ENCODE measurements at places on chromosomes 3 and 15.

- DNase-seq, result peak; percentile 16
Measured at GRCh38 chr3:194310060-194310835, 40.9 kb downstream of the CPN2 start.

- DNase-seq, result no peak
Measured at GRCh38 chr15:79455361-79455760, 23.2 kb downstream of the MINAR1 start.

DNA sequence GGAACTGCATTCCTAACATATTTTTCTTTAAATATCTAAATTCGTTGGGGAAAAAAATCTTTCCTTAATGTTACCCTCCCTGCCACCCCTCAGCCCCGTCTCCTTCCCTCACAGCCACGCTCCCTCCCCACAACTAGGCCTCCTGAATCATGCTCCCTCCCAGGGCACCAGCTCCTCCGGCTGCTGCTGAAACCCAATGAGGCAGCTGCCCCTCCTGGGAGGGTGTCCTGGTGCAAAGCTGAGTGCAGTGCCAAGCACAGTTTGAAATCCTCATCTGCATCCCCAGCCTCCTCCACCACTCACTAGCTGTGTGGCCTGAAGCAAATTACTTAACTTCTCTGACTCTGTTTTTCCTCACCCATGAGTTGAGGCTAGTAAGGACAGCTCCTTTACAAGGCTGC lies 2.7 kb upstream of the NR2E3 start:
- DNase-seq, result no peak

DNA sequence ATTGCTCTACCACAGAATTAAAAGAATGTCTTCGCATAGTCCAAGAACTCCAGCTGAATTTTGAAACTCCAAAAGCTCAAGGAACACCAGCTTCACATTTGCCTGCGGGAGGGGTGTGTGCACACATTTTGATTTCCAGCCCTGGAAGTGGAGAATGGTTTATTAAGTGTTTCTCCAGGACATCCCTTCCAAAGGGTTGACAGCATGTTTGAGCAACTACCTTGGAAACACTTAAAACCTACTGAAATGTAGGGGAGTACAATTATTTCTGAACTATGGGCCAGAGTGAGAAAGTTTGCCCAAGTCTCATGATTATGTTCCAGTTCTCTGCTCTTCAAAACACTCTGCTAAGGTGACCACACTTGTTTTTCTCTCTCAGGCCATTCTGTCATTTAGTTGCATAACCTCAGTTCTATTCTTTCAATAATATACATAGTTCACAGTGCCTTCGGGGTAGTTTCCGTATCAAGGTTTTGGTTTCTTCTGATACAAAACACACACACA lies 7.9 kb downstream of the ACP3 start:
- DNase-seq, result no peak

DNA sequence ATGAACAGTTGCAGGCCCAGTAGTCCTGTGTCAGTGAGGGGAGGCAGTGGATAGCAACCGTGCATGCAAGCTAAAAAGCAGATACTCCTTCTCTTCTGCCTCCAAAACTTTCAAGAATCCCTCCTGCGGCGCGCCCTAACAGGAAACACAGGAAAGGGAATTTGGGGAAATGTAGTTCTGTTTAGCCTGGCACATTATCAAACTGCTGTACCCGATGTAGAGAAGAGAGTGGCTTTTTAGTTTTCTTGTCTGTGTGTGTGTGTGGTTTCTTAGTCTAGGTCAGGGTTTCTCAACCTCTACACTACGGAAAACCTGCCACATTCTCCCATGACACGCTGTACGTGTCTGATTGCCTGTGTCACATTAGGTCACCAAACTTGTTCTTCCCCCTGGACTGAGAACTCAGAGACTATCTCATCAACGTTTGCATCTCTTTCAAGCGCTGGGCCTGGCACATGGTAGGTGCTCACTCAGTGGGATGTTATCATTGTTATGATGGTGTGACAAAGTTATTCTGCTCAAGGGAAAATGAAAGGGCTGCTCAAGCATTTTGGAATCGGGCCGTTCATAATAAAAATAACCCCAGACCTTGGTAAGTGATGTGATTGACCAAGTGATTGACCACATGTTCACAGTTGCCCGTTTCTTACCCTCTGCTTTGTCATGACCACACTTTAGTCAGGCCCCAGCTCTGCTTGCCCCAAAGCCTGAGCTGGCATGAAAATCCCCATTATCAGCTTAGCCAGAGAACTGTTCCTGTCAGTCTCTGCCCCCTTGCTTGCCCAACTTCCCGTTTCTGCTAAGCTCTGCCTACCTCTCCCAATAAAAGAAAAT lies 33.2 kb downstream of the TM4SF4 start:
- DNase-seq, result no peak

DNA sequence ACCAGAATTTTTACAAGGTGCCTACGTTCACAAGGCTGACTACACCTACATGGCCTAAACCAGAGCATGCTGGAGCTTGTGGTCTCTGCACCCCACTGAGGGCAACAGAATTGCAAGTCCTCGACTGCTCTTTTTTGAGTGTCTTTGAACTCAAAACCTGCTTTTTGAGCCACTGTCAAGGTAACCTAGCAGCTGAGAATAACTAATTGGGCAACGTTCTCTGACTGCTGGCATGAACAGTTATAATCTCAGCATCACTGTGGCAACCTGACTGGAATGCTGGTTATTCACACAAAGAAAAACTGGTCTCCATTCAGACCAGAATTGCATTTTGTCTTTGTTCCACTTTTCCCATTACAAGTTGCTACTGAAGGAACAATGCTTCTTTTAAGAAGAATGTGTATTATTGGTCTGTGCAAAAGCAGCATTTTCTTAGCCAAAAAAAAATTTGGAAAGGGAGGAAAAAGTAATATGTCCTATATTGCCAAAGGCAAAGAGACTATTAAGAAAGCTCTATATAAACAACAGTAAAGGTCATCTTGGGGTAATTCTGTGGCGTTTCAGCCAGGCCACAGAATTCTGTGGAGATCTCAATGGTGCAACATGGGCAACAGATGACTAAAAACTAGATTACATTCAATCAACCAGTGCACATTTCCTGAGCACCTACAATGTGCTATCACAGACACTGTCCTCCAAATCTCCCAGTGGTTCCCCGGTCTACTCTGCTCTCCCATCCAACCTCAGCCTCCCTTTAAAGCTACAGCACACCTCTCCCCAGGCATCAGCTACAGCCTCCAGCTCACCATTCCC lies 76.8 kb downstream of the TNIK start:
- DNase-seq, result no peak

GRCh38 chr15:80915472-80915871 lies 74.1 kb downstream of the MESD start:
- no peak for DNase-seq

GRCh38 chr3:15667484-15667883 lies 65.9 kb downstream of the BTD start:
- no peak for DNase-seq

DNA sequence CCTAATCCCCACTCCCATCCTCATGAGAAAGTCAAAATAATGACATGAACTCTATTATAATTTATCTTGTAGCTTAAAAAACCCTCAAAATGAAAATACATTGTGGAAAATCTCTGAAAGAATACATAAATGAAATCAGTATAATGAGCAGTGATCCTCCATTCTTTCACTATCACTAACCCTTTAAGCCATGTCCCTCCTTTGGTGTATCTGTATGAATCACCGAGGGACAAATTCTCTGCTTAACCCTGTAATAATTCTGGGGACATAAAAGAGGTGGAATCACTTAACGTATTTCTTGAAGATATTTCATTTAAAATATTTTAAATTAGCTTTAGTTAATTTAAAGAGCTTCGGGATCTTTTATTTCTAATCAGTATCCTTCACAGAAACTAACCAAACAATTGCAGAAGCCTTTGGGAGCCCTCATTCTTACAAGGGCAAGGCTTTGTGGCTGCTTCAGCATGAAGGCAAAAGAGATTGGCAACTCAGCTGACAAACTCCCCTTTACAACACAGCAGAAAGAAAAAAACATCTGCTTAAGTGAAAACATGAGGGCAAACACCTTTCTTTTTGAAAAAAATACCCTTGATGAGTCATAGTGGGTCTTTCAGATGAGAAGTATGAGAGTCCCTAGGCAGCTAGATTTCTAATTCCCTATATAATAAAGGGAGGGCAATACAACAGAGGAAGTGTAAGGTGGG lies 44.0 kb upstream of the ALCAM start:
- no peak for DNase-seq

- DNase-seq, result peak; percentile 30
Measured at GRCh38 chr3:48408823-48409281, 21.0 kb downstream of the PLXNB1 start.

DNA sequence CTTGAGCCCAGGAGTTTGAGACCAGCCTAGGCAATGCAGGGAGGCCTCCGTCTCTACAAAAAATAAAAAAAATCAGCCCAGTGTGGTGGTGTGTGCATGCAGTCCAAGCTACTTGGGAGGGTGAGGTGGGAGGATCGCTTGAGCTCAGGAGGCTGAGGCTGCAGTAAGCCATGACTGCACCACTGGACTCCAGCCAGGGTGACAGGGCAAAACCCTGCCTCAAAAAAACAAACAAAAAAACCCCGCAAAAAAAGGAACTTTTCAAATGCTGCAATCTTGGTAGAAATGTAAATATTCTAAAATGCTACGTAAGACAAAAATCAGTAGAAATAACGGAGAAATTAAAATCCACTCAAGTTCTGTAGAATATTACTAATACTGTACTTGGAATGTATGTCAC lies 108.1 kb upstream of the MELTF start:
- no peak for DNase-seq

GRCh38 chr3:165378761-165379160 lies 182.6 kb upstream of the SLITRK3 start:
- no peak for DNase-seq

- no peak for DNase-seq
Measured at GRCh38 chr15:59532770-59533379, 78.7 kb upstream of the GCNT3 start.

- no peak for DNase-seq
Measured at GRCh38 chr3:148162132-148162531, 535.6 kb upstream of the AGTR1 start.

GRCh38 chr15:73991260-73991659 lies 835 bp downstream of the STOML1 start:
- no peak for DNase-seq

DNA sequence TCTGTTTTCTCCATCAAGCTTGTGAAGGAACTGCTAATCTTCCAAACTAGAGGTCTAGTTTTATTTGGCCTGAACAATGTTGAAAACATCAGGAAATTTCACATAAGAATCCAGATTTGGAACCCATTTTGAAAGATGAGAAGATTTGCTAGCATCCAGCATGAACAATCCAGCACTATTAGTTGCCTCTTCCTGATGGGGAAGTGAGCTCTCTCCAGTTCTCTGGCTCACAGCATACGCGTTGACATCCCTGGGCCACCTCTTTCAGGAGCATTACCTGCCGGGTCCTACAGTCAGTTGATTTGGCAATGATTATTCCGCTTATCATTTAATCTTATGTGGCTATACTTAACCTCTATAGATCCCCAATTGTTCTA lies 10.9 kb downstream of the GPR87 start:
- DNase-seq, result no peak

DNA sequence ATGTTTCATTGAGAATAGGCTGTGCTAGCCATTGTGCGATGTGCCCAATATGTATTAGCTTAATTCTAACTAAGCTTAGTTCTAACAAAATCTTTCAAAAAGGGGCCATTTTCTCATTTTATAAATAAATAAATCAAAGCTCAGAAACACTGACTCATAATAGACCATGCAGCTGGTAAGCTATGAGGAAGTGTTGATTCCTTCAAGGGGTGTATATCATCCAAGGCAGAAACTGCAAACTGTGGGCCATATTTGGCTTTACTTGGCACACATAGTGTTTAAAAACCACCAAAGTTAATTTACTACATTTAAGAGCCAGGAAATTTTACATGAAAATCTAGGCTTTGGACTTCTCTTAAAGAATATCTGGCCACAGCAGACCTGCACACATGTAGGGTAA lies 136.5 kb downstream of the ZNF621 start:
- no peak for DNase-seq

- no peak for DNase-seq
Measured at GRCh38 chr3:35932995-35933394, 293.7 kb downstream of the ARPP21 start.

- DNase-seq, result no peak
Measured at GRCh38 chr15:73564255-73564654, 68.9 kb downstream of the NPTN start.

- DNase-seq, result no peak
Measured at GRCh38 chr3:173275740-173276139, 121.8 kb upstream of the NLGN1 start.

GRCh38 chr15:99631255-99631654 lies 65.5 kb downstream of the MEF2A start:
- DNase-seq, result no peak

DNA sequence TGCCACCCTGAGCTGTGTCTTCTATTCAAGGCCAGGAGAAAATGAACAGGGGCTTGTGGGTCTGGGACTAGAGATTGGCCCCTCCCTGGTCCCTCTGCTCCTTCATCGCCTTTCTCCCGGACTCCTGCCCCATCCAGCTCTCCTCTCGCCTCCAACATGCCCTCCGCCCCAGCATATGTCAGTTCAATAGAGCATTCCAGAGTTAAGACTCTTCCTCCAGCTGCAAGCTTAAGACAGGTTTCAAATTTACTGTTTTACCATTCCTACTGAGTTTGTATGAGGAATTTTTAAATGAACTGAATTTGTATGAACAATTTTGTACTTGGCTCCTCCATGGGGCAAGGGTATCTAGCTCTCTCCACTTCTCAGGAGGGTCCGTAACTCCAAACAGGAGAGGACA lies 195.6 kb downstream of the TBC1D2B start:
- DNase-seq, result no peak

GRCh38 chr15:69860921-69861320 lies 236.8 kb downstream of the TLE3 start:
- DNase-seq, result no peak

- DNase-seq, result no peak
Measured at GRCh38 chr15:50808728-50809127, 43.2 kb upstream of the SPPL2A start.

GRCh38 chr15:55515491-55515890 lies 7.5 kb upstream of the DNAAF4 start:
- no peak for DNase-seq

DNA sequence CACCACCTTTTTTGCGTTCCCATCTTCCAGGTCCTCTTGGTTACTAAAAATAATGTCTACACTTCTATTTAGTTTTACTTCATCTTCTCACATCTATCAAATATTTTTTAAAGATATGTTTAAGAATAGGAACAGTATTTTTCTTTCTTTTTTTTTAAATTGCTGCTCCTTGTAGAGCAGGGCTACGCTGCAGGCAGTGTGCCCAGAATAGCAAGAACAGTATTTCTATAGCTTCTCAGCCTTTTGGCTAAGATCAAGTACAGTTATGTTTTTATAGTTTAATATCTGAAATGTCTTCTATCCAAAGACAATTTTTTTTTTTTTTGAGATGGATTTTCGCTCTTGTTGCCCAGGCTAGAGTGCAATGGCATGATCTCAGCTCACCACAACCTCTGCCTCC lies 73.0 kb downstream of the MYO9A start:
- no peak for DNase-seq

- DNase-seq, result no peak
Measured at GRCh38 chr3:118974356-118975097, 60.1 kb downstream of the IGSF11 start.

- no peak for DNase-seq
Measured at GRCh38 chr3:195224156-195224979, 46.6 kb downstream of the XXYLT1 start.
